ENCODE measurements at places on chromosomes 7 and 10.

- DNase-seq, result peak; percentile 86
Measured at GRCh38 chr10:102408728-102409603, 9.6 kb downstream of the PSD start.

DNA sequence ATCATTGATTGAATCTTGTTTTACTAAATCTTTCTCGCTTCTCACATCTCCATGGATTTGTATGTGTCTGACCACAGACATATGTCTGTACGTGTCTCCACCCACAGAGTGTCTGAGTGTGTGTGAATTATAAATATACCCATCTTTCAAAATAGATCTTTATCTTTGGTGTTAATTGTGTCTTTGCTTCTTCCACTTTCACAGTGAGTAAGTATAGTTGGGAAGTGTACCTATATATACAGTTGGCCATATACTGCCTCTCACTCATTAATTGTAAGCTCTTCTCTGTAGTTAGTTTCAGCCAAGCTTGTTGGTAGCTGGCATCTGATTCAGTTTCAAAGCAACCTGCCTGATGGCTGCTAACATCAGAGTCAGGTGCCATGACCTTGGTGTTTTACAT lies 18.4 kb downstream of the EEPD1 start:
- DNase-seq, result no peak

DNA sequence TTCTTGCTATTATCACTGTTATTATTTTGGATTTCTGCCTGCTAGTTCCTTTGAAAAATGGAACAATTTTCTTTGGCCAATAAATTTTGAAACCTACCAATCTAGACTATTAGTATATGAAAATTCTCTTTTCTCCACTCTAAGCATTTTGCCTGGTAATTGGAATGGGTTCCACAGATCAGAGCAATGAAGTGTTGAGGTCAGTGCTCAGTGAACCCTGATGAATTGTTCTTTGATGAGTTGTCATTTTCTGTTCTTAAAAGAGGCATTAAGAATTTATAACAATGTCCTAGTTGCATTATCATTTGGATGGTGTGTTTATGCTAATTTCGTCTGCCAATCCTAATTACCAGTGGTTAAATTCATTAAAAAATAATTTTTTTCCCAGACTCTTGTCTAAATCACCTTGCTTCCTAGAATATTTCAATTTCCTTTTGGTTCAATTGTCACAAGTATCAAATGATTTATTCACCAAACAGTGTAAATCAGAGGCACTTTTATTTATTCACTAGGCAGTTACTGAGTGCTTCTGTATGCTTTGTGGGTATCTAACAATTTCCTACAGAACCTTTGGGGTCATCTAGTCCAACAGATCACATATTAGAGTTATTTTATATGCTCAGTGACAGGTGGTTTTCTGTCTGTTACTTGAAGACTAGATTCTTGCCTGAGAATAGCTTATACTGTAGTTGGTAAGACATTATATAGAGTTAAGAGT lies 239.0 kb downstream of the DNAJB9 start:
- no peak for DNase-seq

DNA sequence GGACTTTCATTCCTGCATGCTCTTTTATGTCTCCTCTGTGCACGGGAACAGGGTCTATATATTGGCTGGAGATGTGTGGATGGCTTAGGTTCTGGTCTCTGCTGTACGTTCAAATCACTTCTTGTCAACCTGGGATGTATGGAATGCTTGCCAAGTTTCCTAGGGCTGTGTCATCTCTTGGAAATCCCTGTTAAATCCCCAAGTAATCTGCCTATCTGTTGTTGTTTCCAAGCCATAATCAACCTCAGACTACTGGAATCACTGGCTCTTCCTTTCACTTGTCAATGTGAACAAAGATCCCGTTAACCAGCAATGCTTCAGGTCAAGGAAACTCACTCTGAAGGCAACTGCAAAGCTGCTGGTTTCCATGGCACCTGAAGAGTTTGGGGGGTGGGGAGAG lies 93.3 kb upstream of the FAM171A1 start:
- DNase-seq, result no peak

GRCh38 chr7:130649004-130649790 lies 19.4 kb downstream of the COPG2 start:
- no peak for DNase-seq

DNA sequence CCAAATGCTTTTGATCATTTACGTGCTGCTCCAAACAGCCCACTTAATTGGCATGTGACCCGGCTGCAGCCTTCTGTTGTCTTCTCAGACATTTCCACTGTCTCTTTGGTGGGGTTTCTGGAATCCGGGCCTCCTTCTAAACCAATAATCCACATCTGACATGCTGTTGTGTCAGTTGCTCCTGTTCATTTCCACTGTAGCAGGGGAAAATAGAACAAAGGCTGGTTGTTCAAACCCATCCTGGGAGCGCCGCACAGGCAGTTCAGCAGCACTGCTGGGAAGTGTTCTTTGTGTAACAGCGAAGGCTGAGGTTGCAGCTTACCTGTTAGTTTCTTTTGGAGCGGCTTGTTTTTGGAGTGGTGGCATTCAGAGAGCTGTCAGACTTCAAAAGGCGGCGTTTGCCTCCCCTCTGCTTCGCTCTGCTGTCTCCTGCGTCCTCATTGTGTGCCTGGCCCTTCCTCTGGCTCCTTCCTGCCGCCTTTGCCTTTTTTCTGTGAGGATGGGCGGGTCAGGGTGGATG lies 149.4 kb downstream of the SNX10 start:
- DNase-seq, result no peak

- DNase-seq, result no peak
Measured at GRCh38 chr7:46486256-46487206, 565.5 kb upstream of the IGFBP3 start.

DNA sequence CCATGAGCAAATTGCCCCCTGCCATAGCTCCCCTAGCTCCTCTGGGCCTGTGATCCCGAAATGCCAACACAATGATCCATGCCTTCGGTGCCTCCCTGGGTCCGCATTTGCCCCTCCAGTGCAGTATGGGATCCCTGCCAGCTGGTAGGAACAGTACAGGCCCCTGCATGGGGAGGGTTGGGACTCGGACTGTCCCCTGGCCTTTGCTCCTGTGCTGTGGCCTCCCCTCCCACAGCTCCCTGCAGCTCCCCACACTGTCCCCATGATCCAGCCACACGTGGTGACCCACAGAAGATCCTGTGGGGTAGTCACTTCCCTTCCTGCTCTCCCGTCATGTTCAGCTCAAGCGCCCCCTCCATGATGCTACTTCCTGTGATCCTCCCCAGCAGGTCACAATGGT lies 140.3 kb downstream of the MAPK8 start:
- no peak for DNase-seq

- peak; percentile 78 for DNase-seq
Measured at GRCh38 chr7:74094224-74095101, 10.9 kb downstream of the LIMK1 start.

DNA sequence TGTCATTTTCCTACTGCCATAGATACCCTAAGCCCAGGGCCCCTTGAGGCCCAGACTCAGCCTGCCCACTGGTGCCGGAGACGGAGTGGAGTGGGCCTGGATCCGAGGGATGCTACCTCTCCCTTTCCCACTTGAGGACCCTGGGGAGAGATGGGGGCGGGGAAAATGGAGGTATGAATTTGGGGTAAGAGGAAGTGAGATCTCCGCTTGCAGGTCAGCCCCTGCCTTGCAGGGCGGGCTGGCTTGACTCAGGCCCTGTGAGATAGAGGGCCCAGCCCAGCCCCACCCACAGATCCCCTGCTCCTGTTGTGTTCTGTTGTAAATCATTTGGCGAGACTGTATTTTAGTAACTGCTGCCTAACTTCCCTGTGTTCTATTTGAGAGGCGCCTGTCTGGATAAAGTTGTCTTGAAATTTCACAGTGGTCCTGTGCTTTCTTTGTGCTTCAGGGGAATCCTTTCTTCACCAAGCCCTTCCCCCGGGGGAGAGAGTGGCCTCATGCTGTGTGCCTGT lies 13.2 kb downstream of the YKT6 start:
- DNase-seq, result no peak

DNA sequence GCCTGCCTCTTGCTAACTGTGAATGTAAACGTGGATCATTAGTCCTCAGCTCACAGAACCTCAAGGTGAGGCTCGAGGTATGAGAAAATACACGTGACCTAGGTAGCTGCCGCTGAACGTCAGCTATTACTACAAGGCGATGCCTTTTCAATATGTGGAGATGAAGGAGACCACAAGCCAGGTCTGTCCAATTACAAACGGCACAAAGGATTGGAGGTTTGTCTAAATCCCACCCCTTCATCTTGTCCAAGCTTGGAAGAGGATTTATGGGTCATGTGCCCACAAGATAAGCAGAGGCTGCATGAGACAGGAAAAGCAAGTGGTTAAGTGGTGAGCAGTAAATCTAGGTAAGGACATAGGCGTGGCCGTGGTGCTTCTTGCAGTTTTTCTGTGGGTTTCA lies 3.4 kb downstream of the H2BK1 start:
- DNase-seq, result no peak

DNA sequence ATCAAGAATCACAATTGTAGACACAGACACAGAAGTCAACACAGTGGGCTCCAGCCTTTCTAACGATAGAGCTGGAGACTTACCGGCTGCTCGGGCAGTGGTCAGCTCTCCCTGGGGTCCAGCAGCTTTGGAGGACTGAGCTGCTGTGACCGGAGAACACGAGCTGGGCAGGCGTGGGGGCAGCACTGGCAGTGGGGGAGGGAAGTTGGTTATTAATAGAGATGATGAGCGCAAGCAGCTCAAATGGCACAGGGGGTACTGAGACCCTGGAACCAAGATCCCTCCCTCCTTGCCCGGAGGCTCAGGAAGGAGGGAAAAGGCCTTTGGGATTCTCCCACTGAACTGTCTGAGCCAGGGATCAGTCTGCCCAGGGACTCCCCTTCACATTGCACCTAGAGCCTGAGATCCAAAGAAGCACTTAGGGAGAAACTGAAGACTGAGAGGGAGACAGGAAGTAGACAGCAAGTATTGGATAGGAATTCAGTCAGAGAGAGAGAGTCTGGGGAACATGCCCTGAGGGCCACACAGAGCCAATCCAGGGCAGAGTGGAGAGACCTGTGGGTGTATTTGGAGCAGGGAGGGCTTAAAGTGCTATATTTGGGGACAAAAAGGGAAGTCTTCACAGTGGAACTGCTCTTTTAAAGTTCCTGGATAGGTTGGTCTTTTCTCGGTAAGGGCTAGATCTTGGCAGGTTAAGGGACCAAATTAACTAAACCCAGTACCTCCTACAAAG lies at the start of gene MYOZ1:
MYOZ1 (minus strand) TSS at position 147 of the 733 bp plus-strand sequence. CDS start 1,457 bp downstream, outside the sequence.
- DNase-seq, result no peak

DNA sequence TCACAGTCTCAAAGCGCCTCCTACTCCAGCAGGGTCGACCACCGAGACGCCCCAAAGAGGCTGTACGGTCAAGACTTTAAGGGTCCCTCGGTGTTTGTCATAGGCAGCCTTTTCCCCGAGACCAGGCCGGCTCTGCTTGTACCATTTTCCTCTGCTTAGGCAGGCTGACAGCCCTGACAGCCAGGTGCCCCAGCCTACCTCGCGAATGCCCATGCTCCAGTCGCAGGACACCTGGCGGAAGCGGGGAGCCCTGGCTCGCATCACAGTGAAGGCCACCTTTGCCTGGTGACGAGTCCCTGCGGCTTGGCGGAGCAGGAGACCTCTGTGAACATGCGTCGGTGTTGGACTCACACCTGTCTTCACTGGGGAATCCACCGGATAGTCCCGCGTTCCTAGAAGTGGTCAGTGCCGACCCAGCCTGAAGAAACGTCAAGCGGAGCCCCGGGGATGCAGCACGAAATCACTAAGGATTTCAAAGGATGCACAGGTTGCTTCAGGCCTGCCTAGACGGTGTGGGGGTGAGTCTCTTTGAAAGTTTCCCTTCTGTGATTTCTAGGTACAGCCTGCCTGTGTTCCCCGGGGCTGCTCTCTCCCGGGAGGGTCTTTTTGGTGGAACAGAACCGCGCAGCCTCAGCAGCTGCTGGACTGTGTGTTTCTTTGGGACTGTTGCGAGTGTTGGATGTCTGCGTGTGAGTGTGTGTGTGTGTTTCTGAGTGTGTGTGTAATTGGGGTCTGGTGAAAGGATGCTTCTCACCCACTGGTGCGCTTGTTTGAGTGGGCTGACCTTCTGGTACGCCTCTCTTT lies 30.5 kb upstream of the ZNF273 start:
- DNase-seq, result no peak

- no peak for DNase-seq
Measured at GRCh38 chr7:103658055-103659005, 212.3 kb upstream of the SLC26A5 start.

GRCh38 chr10:13448216-13448615 lies 80.6 kb downstream of the BEND7 start:
- DNase-seq, result no peak

- DNase-seq, result no peak
Measured at GRCh38 chr10:72328045-72328828, 26.5 kb downstream of the DNAJB12 start.

DNA sequence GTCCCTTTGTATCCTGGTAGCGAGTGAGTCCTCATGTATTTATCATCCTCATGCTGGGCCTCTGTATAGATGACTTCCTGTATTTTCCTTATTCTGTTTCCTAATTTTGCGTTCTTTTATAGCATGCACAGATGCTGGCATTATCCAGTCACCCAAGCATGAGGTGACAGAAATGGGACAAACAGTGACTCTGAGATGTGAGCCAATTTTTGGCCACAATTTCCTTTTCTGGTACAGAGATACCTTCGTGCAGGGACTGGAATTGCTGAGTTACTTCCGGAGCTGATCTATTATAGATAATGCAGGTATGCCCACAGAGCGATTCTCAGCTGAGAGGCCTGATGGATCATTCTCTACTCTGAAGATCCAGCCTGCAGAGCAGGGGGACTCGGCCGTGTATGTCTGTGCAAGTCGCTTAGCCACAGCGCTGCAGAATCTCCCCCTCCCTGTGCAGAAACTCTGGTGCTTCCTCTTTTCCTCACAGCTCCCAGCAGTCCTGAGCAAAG lies 183.1 kb upstream of the PRSS58 start:
- DNase-seq, result no peak

GRCh38 chr10:89029785-89030437 lies 39.3 kb downstream of the FAS start:
- DNase-seq, result peak; percentile 72

- DNase-seq, result no peak
Measured at GRCh38 chr10:88557658-88558057, 25.5 kb downstream of the RNLS start.

DNA sequence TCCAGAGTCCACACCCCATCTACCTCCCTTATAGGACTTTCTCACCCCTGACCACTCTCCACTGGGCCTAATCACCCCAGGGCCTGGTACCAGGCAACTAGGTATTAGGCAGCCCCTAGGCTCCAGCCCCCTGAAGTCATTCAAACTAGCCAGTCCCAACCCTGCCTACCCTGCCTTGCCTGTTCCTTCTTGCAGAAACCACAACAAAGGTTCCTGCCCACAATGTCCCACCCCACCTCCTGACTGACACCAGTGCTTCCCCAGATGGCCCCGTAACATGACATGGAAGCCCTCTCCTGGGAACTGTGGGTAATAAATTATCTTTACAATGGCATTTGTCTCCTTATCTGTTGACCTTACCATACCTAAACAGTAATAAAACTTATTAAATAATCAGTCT lies 100.6 kb upstream of the PDE1C start:
- DNase-seq, result no peak

GRCh38 chr7:74417419-74417971 lies 36.2 kb upstream of the GTF2IRD1 start:
- DNase-seq, result peak; percentile 63

Data from stimulated activated CD4-positive, alpha-beta T cell treated with anti-CD3 and anti-CD28 coated beads, Interleukin-2, amount 100 ng/mL, for 24 hours (primary cell).